ENCODE measurements at places on chromosomes 5 and 9.

DNA sequence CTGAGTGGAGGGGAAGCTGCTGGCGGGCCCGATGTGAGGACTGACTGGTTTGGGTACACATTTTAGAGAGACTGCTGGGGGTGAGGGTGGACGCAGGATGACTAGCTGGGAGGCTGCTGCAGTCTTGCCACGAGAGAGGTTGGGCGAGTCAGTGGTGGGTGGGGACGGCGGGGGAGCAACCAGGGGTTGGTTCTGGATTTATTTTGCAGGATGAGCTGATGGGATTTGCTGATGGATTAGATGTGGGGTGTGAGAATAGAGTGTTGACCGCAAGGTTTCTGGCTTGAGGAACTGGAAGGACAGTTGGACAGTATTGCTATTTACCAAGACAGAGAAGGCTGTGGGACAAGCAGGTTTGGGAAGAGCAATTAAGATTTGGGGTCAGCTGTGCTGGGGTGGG lies 5.8 kb upstream of the NDST1 start:
- no peak for DNase-seq

DNA sequence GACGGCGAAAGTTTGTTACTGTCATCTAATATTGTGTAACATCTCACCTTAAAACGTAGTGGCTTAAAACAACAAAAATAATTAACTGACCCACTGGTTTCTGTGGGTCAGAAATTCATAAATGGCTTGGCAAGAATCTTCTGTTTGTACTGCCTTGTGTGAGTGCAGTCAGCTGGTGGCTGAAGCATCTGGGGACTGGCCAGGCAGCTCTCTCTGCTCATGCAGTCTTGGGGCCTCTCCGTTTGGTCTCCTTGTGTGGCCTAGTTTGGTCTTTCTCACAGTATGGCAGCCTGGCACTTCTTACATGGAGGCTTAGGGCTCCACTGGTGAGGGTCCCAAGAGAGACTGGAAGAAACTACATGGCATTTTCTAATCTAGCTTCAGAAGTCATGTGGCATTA lies 49.0 kb upstream of the CTXN3 start:
- DNase-seq: no peak

DNA sequence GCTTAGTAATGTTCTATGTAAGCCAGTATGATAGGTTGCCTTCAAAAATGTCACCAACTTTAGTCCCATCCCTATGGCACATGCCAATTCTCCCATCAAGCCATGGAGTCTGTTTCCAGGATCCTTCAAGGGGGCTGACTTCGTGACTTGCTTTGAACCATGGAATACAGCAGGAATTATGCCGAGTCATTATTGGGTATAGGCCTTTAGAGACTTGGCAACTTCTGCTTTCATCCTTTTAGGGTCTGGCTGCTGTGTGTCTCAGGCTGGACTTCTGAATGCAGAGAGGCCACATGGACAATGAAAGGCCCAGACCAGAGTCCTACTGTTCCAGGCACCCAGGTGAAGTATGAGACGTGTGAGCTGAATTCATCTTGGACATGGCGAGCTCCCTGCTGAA lies 109.8 kb downstream of the DENND1A start:
- no peak for DNase-seq

- DNase-seq: no peak
Measured at GRCh38 chr5:96259151-96259772, 173.8 kb downstream of the PCSK1 start.

DNA sequence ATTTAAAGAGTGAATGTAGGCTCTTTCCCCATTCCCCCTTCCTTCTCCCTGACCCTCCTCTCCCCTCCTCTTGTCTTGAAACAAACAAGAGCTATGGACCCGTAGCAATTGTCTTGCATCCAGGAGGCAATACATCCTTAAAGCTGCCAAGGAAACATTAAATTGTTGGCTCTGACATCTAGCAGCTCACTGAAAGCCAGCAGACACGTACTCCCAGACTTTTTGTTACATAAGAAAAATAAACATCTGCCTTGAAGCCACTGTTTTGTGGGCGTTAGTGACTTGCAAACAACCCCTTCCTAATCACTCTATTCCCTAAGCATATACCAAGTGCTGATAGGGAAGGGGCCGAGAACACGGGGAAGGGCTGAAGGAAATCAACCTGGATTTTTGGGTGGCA lies 8.6 kb downstream of the SLC45A2 start:
- no peak for DNase-seq

DNA sequence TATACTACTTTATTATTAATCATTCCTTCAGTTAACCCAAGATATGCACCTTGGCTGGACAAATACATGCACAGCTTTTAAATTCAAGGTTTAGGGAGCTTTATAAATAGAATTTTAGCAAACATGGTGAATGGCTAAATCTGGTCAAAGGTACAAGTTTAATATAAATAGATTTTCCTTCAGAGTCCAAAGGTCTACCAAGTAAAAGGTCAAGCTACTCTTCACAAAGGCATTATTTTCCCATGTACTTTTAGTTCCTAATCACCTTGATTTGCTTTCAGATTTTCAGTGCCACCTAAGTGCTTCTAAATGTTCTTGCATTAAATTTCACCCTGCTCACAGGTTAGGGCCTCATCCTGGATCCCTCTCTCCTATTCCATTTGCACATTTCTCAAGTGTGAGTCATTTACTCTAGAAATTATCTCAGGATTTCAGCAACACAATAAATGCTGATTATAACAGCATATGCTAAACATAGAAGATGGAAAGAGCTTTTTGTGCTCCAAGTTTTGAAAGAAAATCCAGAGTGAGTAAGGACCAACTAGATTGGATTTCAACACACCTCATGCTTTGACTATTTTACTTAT lies 459.4 kb upstream of the ITGA1 start:
- no peak for DNase-seq

DNA sequence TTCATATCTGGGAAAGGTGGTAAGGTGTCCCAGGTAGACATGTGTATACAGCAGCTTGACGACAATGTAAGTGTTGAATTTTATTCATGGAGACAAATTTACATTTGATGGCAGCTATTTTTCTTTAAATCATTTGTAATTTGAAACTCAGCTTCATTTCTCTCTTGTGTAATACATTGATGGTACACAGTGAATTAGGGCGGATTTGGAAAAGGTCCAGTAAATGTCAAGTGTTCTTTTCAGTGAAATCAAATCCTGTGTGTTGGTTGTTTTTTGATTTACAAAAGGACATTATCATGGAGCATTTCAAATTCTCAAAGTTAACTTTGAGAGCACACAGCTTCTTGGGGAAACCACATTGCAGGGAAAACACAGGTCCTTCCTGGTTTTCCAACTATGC lies 30.0 kb upstream of the PCSK1 start:
- DNase-seq: no peak

GRCh38 chr9:35436933-35437332 lies 53.0 kb upstream of the RUSC2 start:
- DNase-seq: no peak

DNA sequence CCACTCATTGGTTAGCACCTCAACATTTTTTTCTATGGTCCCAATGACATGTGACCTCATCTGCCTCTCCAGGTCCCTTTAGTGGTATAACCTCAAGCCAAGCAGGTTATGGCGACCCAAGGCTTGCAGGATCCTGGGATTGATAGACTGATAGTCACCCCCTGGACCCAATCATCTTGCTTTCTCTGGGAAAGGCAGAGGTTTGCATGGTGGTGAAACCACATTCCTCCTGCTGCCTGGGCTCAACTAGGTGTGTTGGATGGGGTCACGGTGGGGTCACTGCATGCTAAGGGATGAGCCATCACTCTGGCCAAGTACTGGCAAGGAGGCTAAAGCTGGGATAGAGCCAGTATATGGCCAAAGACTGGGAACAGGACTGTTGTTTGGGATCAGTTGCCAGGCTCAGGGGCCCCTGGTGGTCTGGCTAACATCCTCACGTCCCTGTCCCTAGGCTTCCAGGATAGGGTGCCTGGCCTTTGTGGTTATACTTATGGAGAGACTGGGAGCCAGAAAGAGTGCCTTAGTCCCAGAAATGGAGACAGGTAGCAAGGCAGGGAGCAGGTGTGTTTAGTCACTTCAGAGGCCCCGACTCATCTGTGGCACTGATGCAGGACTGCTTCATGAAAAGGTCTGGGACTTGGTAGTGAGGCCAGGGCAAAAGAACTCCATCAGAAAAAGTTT lies 4.6 kb upstream of the SMIM32 start:
- DNase-seq: no peak

GRCh38 chr5:122155546-122155945 lies 26.2 kb downstream of the ZNF474 start:
- no peak for DNase-seq

- no peak for DNase-seq
Measured at GRCh38 chr5:1127959-1128785, 16.3 kb upstream of the SLC12A7 start.

DNA sequence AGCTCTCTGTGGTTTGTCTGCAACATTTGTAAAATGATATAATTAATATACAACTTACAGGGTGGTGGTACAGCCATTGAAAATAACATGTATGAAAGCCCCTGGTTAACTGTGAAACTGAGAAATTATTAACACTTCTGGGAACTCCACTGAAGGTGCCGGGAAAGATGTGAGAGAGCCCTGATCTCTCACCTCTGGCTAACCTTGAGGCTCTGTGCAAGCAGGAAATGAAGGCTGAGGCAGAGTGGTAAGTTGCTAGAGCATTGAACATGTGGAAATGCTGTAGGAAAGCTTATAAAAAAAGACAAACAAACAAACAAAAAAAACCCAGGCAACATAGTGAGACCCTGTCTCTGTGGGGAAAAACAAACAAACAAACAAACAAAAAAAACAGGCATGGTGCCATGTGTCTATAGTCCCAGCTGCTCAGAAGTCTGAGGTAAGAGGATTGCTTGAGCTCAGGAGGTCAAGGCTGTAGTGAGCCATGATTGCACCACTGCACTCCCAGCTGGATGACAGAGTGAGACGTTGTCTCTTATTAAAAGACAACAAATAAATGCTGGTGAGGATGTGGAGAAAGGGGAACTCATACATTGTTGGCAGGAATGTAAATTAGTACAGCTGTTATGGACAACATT lies 7.5 kb downstream of the CATSPER3 start:
- no peak for DNase-seq

DNA sequence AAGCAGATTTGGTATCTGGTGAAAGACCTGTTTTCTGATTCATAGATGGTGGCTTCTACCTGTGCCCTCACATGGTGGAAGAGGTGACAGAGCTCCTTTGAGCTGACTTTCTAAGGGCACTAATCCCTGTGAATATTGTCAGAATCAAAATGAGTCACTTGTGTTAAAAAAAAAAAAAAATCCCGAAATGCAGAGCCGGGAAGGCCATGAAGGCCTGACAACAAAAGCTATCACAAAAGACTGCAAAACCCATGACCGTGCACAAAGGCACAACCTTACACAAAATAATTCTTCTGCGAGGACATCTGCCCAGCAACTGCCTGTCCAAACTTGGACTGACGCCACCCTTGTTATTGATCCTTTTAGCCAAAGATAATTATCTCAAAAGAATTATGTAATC lies 19.6 kb upstream of the UBTD2 start:
- no peak for DNase-seq

DNA sequence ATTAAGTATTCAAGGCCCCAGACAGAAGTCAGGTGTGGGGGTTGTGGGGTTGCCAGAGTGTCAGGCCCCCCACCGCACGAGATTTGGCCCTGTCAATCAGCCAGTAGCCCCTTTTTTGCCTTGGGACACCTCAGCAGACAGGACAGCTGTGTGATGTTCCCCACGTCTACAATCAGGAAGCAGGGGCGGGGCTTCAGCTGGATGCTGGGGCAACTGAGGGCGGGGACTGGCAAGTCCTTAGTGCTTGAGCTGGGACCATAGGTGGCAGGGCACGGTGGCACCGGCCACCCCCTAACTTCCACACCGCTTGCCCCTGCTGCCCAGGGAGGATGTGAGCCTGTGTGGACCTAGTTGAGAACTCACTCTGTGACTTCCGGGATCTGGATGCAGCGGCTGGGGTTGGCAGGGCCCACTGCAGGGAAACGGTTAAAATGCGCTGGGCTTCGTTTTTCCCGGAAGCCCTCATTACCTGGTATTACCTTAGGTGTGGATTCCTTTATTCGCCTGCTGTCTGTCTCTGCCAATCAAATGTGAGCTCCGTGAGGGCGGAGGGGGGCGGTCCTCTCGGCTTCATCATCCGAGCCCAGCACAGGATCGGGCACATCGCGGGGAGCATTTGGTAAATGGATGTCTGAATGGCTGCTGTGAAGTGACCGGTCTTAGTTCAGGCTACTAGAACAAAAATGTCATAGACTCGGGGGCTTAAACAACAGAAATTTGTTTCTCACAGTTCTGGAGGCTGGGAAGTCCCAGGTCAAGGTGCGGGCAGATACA lies 7.5 kb upstream of the GTF3C5 start:
- DNase-seq: peak; percentile 9

GRCh38 chr9:27828908-27829307 lies 255.6 kb upstream of the C9orf72 start:
- DNase-seq: no peak

DNA sequence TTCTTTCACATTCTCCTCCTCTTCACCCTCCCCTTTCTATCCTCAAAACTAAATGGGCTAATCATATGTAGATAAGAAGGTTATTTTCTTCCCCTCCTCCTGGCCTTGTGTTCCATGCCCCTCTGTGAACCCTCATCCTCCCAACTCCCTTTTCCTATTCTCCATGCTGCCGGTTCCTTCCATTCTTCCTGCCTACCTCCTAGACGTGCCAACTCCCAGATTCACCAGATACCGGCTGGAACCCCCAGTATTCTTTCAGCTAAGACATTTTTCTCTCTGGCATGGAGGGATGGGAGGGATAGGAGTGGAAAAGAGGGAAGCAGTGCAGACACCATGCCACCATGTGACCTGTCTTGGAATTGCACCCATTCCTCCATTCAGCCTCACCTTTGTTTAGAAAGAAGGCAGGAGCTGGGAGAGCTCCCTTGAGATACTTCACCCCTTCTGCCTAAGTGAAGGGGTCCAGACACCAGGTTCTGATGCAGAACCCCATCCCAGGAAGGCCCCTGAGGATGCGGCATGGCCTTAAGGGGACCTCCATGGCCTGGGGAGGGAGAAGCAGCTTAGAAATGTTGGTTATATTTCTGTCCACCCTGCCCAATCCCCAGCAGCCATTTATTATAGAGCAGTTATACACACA lies 4.8 kb downstream of the DNAJB5 start:
- no peak for DNase-seq
